ENCODE measurements at places on chromosomes 6 and 20.

- DNase-seq: no peak
These were observed 20.8 kb downstream of the C20orf173 start for GRCh38 chr20:35508493-35509218.

DNA sequence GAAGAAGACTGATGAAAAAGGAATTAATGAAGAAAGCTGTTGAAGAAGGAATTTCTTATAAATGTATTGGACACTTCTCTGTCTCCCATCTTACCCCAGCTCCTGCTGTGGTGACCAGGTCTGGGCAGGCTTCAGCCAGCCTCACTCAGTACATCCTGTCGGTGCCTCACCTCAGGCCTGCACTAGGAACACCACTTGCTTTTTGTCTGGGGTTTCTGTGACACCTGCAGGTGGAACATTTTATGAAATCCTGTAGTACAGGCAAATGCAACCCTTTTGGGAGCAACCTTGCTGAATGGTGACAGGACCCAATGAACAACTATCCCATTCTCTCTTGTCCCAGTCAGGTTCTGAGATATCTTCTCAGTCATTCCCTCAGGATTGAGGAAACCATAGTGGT is 129.7 kb downstream of the PRDM13 start:
- DNase-seq: no peak

DNA sequence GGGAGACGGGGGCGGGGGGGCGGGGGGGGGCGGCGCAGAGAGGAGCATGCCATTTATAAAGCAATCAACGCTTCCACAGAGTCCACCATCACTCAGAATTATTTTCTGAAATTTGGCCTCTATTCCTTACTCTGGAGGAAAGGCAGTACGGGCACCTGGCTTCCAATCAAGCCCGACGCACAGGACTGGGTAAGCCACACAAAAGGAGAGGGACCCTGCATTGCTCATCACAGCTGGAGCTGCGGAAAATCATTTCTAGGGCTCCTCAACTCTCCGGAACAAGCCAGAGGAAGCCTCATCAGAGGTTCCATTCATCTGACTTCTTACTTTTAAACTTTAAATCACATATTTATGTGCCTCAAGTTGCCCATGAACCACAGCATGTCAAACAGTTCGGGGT is 55.9 kb downstream of the TTI1 start:
- DNase-seq: no peak

DNA sequence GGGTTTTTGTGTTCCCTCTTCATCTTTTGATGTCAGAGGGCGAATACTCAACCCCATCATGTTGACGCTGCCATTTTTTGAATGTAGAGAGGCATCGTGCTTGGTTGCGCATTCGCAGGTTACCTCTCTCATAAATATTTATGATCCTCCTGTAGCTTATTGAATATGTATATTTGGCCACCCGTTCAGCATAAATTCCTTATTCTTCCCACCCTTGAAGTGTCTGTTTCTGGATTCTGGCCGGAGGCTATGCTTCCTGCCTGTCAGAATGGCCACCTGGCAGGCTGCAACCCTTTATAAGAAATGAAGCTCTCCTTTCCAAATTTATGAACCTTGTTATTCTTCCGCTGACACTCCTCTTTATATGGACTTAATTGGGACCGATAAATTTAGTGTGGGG is 40.9 kb downstream of the FAM50B start:
- DNase-seq: no peak

DNA sequence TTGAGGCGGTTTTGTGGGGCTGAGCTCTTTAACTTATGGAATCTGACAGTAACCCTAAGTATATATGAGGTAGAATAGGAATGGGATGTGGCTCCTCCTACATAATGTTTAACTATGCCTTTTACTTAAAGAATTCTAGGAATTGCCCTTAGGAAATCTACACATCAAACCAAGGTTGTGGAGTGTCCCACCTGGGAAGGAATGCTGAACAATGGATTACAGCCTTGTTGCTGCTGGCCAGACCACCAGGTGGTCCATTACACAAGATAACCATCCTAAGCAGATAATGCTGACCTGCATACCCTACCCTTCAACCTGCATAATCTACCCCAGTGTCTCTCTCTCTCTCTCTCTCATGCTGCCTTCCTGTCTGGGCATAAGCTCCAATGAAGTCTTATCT is 35.0 kb upstream of the SLC22A16 start:
- DNase-seq: no peak
